ENCODE measurements at places on chromosomes 12 and 14. TPM values are rescaled to one million over a fixed set of nuclear protein-coding genes. Genes with fewer than 3 reads are reported as not detected.

Gene VDR
- total RNA-seq = not detected

Gene DEGS2
- 0.99 TPM for total RNA-seq

Gene MYO1H
- not detected for total RNA-seq

Gene TAS2R8
- not detected for total RNA-seq

Gene INTS13
- 63.0 TPM for total RNA-seq

Gene HHIPL1
- 2.4 TPM for total RNA-seq

Gene TRHDE
- total RNA-seq = 0.20 TPM

Gene GPD1
- 0.45 TPM for total RNA-seq

DNA sequence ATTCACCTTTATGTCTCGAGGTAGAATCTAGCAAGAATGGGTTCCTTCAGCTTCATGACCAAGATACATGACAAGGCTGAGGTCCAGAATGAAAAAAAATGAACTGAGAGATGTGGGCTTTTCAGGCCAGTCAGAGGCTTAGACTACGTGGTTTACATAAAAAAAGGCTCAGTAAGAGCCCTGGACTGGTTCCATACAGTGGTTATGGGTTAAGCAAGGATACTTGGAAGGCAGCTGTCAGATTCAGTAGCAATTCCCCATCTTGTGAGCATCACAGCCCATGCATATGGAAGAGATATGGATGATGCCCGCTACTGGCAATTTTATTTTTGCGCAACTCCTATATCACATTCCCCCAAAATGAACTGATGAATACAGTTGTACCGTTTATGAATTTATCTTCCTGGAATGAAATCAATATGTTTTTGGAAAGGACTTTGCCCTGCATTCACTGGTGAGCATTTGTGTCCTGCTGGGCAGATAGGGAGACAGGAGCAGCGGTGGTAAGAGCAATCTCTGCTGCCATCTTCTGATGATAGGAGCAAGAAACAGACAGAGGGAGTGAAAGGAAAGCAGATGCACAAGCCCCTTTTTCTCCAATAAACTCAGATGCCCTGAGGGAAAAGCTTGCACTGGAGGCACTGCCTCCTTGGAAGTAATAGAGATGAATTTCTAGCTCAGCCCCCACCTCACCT lies 280.4 kb downstream of the GALC start:
- DNase-seq = peak; percentile 61

DNA sequence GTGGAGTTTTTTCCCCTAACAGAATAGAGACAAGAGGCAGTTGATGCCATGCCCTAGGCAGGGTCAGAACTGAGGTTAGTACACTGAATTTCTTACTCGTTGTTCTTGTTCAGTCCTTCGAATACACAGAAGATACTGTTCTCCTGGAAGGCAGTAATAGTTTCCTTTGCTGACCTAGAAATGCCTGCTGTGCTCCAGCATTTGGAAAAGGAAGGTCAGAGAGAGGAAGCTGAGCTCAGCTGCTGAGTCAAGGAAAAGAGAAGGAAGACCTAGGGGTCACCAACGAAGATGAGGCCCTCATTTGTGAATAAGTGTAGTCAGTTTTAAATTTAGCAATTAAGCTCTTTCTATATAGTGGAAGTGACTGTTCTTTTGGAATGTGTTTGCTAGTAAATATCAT lies 100.1 kb downstream of the CRADD start:
- DNase-seq = no peak

- no peak for DNase-seq
Observed at GRCh38 chr14:101839236-101839635, 77.7 kb downstream of the PPP2R5C start.

GRCh38 chr12:78229591-78230101 lies 399.0 kb downstream of the NAV3 start:
- DNase-seq = peak; percentile 87

DNA sequence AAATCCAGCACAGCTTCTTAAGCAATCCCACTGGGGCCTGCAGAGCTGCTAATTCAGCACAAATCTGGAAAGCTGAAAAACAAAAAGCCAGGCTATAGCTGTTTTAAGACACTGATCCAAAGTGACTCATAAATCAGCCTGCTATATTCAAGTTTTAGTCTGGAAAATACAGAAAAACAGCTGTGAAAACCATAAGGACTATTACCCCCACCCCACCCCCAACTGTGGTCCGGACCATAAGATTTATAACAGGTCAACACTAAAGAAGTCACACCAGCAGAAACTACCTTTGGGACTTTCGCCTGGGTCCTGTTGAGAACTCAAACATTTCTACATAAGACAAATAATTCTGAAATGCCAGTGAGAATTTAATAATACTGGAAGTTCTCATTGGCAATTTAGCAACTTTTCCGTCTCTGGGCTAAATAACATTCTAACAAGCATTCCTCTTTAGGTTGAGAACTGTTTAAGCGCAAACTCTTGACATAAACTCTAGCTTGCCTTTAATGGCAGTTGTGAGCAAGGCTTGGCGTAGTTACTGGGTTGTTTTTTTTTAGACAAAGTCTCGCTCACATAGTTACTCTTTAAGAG lies 3.3 kb downstream of the LRIG3 start:
- no peak for DNase-seq

DNA sequence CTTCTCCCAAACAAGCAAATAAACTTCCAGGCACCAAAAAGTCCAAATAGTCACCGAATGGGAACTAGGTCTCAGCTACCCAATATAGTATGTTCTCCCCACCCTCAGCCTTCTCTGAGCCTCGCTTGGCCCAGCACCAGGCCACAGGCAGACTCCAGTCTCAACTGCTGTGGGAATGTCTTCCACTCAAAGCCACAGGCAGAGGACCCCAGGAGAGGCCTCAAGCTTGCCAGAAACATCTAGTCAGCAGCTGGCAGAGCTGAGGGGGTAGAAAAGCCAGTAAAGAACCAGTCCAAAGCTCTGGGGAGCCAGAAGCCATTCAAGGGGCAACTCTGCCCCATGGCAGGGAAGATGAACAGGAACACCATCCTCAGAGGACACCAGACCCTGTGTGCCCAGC lies 41.8 kb downstream of the FMNL3 start:
- DNase-seq = no peak

DNA sequence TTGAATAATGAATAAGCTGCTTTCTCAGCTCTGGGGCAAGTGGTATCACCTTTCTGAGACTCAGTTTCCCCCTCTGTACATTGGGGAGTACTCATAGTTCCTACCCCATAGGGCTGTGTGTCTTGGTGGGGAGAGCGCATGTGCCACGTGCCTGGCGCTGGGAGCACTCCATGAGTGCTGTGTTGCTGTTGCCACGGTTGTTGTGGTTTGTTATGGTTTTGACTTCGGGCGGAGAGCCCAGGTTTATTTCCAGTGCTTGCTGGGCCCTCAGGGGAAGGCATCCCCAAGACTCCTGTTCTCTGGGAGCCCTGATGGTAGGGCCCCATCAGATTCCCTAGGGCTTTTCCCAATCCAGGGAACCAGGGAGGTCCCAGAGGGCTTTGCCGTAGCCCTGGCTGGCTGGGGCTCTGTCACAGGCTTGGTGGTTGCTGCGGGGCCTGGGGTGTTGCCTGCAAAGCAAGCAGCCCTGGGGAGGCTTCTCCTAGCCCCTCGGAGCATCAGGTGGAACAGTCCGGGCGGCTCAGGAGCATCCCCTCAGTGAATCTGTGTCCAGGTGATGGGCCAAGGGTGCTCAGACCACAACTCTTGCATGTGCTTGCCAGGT lies 18.6 kb downstream of the SH2B3 start:
- DNase-seq = no peak

GRCh38 chr14:80456209-80456608 lies 244.9 kb upstream of the DIO2 start:
- DNase-seq = no peak

DNA sequence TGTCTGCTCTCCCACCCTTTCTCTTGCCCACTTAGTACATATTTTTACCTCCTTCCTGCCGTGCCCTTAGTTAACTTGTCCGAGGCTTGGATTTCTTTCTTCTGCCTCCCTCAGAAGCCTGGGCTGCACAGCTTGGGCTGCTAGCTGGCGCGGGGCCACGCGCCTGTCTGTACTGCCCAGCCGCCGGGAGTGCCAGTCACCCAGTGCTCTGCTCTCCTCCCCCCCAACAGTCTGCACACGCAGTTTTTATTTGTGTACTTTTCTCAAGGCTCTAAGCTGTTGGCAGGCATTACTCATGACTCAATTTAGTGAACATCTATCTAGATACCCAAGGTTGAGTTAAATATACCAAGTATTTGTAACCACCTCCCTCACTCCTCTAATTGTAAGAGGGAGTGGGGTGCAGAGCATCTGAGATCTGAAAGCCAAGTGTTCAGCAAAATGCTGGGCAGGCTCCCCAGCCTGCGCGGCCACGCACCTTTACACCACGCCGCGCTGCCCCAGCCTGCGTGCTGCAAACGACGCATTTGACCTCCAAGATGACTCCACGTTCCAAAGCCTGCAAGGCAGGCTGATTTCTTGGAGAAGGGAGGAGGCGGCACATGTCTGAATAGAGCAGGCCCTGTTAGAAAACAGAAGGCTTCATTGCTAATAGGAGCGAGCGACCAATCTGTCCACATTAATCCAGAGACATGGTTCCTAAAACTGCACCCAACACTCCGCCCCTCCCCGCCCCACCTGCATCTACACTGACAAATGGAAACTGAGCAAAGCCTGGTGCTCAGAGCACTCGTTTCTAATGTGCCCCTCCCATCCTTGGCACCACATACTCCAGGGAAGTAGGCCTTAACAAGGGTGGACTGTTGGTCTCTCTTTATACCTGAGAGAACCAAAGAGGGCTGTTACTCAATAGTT lies 18.2 kb upstream of the CACNA2D4 start:
- no peak for DNase-seq

DNA sequence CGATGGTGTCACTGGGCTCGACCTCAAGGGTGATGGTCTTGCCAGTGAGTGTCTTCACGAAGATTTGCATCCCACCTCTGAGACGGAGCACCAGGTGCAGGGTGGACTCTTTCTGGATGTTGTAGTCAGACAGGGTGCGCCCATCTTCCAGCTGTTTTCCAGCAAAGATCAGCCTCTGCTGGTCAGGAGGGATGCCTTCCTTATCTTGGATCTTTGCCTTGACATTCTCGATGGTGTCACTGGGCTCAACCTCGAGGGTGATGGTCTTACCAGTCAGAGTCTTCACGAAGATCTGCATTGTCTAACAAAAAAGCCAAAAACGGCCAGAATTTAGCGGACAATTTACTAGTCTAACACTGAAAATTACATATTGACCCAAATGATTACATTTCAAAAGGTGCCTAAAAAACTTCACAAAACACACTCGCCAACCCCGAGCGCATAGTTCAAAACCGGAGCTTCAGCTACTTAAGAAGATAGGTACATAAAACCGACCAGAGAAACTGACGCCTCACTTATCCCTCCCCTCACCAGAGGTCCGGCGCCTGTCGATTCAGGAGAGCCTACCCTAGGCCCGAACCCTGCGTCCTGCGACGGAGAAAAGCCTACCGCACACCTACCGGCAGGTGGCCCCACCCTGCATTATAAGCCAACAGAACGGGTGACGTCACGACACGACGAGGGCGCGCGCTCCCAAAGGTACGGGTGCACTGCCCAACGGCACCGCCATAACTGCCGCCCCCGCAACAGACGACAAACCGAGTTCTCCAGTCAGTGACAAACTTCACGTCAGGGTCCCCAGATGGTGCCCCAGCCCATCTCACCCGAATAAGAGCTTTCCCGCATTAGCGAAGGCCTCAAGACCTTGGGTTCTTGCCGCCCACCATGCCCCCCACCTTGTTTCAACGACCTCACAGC lies 717 bp downstream of the UBC start:
- DNase-seq = peak; percentile 94

GRCh38 chr12:105030820-105031807 lies 45.0 kb downstream of the NOPCHAP1 start:
- DNase-seq = no peak

DNA sequence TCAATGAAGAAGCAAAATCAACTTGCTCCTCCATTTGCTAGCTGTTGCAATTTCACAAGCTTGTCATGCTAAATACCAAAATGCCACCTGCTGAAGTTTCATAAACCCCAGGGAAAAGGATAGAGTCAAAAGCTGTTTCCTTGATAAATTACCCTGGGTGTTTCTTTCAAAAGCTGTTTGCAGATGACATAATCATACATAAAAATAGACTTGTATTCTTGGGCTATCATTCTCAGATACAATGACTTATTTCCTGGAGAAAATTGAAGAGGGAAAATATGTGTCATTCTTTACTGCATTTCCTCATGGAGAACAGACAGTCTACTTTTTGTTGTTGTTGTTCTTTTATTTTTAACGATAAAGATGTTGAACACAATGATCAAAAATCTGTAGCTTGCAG lies 119.2 kb downstream of the GALC start:
- DNase-seq = no peak

GRCh38 chr12:127761880-127762279 lies 505.1 kb upstream of the TMEM132C start:
- DNase-seq = no peak

DNA sequence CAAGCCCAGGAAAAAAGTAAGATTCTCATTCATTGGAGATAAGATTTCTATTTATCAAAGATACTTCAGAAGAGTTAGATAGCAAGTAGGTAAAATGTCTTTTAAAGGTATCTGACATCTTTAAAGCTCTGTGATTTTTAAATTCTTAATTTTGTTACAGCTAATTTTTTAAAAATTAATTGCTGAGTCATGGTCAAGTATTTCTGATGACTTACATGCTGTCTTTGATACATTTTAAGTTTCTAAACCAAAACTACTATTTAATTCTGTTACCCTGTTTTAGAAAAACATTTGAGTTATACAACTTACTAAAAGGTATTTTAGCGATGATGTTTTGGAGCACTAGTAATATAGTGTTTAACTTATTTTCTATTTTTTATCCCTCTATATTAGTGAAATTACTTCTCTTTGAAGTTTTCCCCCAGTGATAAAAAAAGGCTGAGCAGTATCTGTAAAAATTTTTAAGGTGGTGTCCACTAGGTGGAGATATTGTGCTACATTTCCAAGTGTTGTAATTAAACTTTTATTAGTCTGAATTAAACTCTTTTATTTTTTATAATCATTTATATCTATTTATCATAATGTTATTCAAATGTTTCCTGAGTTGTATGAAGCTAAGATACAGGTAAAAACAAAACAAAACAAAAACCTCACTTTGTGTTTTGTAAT lies 11.5 kb downstream of the ALG10 start:
- DNase-seq = no peak

DNA sequence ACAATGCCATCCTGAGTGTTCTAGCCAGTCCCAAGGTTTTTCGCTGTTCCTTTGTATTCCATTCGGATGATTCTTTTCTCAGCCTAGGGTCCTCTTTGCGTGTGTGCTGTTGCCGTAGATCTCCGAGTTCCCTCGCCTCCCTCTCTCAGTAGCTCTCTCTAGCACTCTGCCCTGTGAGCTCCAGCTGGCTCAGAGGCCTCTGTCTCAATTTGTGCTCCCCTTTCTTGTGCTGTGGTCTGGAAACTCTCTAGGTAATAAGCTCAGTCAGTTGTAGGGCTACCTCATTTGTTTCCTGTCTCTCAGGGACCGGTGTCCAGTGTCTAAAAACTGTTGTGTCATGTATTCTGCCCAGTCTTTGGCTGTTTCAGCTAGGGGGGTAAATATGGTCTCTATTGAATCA lies 179.3 kb downstream of the PCNX1 start:
- no peak for DNase-seq

- no peak for DNase-seq
Observed at GRCh38 chr12:100101000-100101399, 41.7 kb downstream of the BLTP3B start.

Measured in endodermal cell (in vitro differentiated cells).